ENCODE measurements at places on chromosomes 1 and 21.

- DNase-seq = no peak
These were observed 109.1 kb upstream of the HOOK1 start for GRCh38 chr1:59705466-59706302.

DNA sequence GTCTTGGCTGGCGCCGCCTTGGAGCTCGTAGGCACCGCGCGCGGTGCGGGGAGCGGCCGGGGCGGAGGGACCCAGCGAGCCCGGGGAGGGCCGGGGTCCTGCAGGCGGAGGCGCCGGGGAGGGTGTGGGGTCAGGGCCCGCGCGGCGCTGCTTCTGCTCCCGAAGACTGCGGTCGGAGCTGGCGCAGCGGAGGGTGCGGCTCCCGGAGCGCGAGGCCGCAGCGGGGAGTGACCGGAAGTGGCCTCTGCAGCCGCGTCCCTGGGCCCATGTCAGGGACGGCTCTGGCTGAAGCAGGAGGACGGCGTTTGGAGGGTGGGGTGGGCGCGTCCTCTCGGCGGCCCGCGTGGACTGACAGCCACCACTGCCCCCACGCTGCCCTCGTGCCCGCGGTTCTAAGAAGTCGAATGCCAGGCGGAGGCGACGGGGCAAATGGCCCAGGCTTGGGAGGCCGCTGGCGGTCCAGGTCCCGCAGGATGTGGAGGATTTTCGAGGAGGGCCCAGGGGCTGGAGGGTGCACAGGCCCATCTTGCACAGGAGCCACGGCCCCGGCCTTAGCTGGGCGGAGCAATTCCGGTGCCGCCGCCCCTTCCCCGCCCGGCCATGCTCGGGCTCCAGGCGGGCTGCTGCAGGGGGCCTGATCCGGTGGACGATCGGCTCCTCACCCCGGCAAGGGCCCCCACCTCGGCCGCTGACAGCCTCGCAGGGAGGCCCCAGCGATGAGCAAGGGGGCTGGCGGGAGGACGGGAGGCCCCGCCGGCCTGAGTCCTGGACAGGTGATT, 7.7 kb upstream of the ZNF669 start:
- no peak for DNase-seq

DNA sequence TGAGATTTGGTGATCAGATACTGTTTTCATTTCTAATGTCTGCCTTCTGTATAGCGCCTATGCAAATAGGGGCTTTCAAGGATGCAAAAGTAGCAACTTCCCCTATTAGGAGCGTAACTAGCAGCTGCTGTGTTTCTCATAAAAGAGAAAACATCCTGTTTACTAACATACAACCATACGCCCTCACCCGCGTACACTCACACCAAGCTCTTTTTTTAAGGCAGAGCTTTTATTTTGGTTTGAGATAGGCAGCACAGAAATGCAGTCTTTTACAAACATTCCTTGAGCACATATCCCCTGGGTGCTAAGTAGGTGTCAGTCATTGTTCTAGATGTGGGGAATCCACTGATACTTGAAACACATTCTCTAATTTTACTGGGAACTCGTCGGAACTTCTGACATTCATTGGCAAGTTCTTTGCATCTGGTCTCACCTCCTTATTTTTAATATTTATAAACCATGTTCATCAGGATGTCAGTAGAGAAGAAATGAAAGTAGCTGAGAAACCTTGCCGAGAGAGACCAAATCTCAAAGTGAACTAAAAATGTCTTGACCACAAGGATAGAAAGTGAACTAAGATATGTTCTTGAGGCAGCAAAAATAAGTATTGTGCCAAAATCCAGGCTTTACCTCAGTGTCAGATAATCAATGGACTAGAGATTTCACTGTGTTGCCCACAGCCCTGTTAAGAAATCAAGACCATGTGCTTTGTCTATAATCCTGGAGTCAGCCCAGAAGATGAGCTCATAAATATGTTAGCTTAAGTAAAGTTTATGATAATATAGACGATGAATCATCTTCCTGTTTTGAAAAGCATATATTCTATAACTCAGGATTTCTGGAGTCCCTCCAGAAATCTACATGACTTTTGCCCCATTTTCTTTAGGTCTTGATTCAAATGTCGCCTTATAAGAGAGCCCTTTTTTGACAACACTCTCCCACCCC, 350.9 kb downstream of the ST6GALNAC3 start:
- DNase-seq = no peak

DNA sequence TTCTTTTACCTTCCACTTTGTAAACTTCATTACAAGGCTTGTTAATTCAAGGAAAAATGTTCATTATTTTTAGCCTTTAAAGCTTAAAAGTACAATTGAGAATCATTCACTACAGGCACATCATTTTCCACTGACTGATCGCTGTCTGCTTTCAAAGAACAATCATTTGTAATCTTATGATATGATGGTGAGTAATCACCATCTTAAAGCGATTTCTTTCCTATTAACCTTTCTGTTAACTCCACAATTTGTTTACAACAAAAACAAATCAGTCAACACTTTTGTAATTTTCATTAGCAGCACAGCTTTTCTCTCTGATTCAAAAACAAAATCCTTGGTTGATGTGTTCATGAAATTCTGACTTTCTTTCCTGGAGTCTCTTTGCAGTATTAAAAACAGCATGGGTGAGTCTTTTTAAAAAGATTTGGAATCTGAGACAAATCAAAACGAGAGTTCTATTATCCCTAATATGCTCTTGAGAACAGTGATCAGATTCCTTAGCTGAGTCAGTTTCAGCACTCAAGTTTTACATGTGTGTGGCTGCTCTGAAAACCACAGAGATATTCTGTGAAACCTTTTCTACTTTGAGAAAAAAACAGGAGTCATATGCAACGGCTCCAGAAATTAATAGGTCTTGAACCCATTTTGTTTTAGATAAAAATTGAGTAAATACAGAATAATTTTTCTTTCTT, 145.8 kb upstream of the TMPRSS15 start:
- no peak for DNase-seq

DNA sequence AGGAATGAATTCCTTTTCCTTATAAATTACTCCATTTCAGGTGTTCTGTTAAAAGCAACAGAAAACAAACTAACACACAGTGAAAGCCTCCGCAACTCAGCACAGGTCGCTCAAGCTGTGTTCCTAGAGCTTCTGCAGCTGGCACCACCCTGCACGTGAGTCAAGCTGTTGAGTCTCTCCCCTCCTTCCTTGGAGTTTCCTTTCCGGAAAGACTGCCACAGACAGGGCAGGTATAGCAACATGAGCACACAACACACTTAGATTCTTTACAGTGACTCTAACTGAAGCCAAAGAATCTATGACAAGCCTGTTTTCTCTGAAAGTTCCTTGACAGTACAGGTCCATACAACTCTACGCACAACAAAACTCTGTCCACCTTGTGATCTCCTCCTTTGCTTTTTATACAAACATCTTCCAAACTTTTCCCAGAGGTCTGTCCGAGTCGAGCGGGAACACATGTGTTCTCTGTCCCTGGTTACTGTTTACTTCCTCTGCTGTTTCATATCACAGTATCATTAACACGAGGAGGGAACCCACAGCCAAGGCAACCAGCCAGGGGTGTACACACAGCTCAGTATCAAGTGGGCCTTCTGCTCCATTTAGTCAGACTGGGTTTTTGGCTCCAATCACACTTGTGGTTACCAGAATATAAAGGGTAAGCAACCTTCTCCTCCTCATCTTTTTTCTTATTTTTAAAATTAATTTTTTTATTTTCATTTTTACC, 38.7 kb upstream of the DESI2 start:
- no peak for DNase-seq

GRCh38 chr1:41613689-41614574, 129.4 kb upstream of the EDN2 start:
- no peak for DNase-seq

DNA sequence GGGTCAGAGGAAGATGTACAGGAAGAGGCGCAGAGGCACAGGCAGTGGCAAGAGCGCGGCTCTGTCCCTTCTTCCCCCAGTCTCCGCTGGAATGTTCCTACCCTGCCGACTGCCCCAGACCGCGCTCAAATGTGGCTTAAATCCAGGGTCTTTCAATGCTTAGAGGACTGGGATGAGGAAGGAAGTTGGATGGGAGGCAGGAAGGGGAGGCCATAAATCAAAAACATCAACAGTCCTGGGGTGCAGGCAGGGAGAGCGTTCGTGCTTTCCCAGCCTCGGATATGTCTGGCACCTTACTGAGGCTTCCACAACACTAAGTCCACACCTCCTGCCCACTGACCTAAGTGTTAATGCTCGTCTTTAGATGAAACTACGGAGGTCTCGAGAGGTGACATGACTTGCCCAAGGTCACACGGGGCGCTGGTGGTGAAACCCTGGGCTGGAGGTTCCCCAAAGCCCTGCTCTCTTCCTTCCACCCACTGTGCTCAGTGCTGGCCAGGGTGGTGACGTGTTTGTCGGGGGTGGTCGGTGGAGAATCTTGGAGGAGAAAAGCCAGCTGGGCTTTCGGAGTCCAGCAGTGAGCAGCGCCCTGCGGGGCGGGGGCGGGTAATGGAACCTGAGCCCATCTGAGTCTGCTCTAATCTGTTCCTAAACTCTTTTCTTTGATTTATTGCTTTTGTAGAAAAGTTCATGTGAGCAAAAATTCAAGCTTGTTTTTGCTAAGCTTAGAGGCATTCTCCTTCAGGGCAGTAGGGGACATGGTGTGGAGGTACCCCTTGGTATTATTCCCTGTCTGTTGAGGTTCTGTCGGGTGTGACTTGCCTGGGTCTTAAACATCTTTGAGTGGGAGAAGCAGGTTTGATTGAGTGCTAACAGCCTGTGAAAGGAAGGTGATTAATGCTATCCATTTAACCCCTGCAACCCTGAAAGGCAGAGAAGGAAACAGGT, 708 bp downstream of the CDA start:
- no peak for DNase-seq

GRCh38 chr1:240712014-240712731, 100.2 kb upstream of the GREM2 start:
- no peak for DNase-seq

Data from stimulated activated naive CD4-positive, alpha-beta T cell treated with Interleukin-2 at 50 U/mL for 16 hours (primary cell).